ENCODE measurements at places on chromosomes 7 and 10.

DNA sequence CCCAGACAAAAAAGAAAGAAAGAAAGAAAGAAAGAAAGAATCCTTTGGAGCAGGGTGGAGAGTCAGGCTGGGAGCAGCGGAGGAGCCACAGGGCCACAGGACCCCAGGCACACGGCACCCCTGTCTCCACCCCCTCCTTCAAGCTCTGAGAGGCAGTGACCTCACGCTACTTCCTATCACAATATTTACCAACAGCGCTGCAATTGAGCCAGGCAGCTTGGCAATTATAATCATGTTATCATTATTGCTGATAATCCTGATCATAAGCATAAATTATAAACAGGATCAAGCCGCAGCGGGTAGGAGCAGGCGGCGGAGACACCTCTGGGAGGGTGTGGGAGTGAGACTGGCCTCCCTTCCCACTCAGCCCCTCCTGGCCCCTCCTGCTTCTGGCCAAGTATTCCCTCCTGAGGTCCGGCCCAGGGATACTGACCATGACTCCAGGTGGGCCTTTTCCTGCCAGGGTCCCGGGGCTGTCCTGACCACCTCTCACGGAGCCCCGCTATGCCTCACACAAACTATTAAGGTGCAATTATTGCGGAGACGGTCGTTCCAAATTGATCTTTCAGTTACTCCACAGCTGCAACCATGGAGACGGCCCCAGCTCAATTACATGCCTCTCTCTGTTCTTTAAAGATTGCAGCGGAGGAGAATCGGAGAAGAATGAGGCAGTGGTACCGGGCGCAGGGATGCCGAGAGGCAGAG, 10.0 kb upstream of the GTF2IRD1 start:
- H3K36me3 ChIP-seq, result no peaks in the 10 kb centered on the region
- H3K27me3 ChIP-seq, result peaks cover 10% of the 10 kb centered on the region
- H3K27ac ChIP-seq, result no peak overlapping the region
- peaks cover 9% of the 10 kb centered on the region for H3K4me1 ChIP-seq
- DNase-seq, result no peak

DNA sequence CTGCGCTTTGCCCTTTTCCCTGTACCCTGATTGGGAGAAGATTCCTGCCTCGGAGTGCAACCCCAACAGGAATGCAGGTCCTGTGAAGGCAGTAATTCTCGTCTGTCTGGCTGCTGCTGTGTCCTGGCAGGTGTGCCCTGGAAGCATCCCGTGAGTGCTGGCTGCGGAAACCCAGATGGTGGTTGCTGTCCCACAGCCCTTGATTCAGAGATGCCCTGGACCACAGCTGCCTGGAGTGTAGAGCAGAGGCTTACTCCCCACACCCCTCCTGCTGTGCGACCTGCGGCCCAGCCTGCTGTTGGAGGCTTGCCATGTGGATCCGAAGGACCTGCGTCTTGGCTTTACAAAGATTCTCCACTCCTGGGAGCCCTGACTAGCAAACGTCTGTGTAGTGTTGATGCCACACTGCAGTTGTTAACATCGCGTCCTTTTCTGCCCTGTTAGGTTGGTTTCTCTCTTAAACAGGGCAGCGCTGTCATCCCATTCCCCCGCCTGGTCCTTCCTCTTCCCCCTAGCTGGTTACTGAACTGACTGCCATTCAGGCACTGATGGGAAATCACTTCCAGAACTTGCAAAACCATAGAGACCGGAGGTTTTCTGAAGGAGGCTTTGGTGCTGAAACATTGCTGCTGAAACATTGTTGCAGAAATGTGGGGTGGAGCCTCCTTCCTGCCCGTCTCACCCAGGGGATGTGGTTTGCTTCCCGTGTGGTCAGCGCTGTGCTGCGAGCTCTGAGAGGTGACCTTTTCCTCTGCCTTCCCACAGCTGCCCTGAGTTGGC, 53.3 kb downstream of the DNAJB6 start:
- no peak for DNase-seq
- peaks cover 4% of the 10 kb centered on the region for H3K27me3 ChIP-seq
- no peak overlapping the region for H3K4me3 ChIP-seq

GRCh38 chr7:136891850-136892249, 23.4 kb downstream of the CHRM2 start:
- no peak overlapping the region for H3K27ac ChIP-seq
- no peaks in the 10 kb centered on the region for H3K4me1 ChIP-seq
- H3K4me3 ChIP-seq, result no peak overlapping the region
- DNase-seq, result no peak
- H3K36me3 ChIP-seq, result no peaks in the 10 kb centered on the region

DNA sequence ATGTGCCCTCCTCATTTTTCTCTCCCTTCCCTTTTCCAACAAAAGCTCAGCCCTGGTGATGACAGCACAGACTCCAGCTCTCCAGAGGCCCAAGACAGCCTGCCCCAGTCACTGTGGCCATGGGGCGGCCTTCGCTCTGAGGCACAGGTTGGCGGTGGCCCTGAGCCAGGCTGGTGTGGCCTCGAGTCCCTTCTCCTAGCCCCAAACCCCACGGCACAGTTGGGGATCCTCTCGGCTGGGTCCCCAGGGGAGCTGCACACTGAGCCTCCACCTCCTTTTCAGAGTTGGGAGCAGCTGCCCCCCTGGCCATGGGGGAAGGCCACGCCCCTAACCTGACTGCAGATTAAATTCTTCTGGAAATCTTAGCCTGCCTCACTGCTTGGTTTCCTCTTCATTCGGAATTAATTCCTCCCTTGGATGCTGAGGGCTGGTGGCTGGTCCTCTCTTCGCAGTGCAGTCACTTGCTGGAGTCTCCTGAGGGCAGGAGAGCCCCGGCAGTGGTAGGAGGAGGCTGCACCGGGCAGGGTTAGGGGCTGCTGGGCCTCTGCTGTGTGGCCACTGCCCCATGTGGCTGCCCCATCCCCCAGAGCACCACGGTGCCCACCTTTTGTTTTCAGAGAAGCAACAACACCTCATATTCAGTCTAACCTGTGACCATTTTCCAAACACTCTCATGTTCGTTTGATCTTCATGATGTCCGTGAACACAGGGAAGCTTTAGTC, 426.6 kb downstream of the DNAJB6 start:
- H3K36me3 ChIP-seq, result peaks cover 4% of the 10 kb centered on the region
- H3K4me3 ChIP-seq, result no peak overlapping the region
- H3K27me3 ChIP-seq, result peaks cover 4% of the 10 kb centered on the region
- no peak for DNase-seq
- no peaks in the 10 kb centered on the region for H3K4me1 ChIP-seq

GRCh38 chr10:20858292-20859124, 38.6 kb downstream of the NEBL start:
- no peaks in the 10 kb centered on the region for H3K36me3 ChIP-seq
- DNase-seq, result peak; percentile 34

Measured in HFFc6 (cell line).